ENCODE measurements at places on chromosomes 5 and 9.
A peak's percentile ranks its signal among the peaks of the same experiment; 100 is the strongest.

DNA sequence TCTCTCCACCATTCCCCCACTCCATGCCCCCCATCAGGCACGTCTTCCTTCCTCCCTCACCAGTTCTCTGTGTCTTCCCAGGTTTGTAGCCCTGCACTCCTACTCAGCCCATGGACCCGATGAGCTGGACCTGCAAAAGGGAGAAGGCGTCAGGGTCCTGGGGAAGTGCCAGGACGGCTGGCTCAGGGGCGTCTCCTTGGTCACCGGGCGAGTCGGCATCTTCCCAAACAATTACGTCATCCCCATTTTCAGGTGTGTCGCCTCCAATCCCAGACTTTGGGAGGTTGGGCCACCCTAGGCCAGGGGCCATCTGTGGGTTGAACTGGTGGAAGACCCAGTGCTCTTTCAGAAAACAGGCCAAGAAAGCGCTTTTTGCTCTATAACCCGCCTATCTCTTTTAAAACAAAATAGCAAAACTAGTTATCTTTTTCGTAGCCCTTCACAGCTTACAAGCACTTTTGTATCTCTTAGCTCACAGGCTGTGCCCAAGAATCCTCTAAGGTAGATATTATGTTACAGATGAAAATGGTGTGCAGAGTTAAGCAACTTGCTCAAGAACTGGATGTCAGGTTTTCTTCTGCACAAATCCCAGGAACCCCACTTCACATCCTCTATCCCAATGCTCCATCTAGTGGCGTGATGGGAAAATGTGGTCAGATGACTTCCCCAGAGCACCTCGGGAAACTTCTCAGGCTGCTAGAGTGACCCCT is 56.2 kb downstream of the PLAC8L1 start:
- peak; percentile 39 for DNase-seq

DNA sequence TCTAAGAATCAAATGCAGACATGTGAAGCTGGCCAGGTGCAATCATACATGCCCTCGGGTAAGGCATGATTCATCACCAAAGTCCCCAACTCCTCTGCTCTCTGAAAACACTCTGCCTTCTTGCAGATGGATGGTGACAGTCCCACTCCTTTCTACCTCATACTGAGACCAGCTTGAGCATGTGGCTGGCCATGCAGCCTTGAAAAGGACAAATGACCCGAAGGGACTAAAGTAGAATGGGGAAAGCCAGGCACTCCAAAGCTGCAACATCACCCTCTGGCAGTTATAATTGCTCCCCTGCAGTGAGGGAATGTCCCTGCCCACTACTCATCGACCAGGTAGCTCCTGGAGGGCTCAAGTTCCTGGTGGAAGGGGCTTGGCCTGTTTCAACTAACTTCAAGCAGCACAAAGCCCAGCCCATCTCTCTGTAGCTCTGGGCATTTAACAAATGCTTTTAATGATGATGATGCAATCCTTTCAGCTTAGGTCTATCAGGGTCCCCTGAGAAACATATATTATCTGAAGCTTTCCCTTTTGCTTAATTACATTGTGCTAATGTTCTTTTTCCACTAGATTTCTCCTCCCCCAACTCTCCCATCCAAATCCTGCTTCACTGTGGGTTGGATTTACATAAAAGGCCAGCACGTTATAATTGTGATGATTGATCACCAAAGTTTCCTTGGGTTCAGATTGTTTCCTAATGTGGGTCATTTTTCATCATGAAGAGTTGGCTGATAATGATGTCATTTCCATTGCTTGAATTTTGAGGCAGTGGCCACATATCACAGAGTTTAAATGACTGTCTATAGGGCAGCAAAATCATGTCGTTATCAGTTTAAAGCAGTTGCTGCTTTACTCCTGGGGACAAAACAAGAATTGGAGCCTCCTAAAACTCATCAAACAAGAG is 436.5 kb upstream of the SLC30A5 start:
- DNase-seq, result no peak

- peak; percentile 76 for DNase-seq
Measured at GRCh38 chr9:90142580-90142979, 500.0 kb downstream of the DIRAS2 start.

- DNase-seq, result no peak
Measured at GRCh38 chr5:122056913-122057312, 21.1 kb downstream of the LOX start.

DNA sequence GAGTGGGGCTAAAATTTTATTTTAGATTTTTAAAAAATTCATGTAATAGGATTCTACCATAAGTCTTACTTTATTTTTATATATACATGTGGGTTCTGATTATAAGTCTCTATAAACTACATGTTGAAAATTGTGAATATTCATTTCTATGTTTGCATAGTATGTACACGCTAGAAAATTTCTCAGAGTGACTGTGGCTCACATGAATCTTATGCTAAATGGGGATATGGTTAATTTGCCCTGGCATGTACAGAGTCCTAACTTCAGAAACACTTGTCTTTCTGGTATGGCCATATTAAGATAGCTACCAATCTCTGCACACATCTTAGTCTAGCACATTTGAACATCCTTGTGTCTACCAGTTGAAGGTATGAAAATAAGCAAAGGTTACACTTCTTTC is 154.8 kb downstream of the FBXL7 start:
- DNase-seq, result no peak

GRCh38 chr5:52725808-52726207 is 61.9 kb upstream of the ITGA1 start:
- DNase-seq, result peak; percentile 6
